GM23248 (cell line): ENCODE measurements at places on chromosomes 5 and 9. TPM values are rescaled to one million over a fixed set of nuclear protein-coding genes. Genes with fewer than 3 reads are reported as not detected.

DNA sequence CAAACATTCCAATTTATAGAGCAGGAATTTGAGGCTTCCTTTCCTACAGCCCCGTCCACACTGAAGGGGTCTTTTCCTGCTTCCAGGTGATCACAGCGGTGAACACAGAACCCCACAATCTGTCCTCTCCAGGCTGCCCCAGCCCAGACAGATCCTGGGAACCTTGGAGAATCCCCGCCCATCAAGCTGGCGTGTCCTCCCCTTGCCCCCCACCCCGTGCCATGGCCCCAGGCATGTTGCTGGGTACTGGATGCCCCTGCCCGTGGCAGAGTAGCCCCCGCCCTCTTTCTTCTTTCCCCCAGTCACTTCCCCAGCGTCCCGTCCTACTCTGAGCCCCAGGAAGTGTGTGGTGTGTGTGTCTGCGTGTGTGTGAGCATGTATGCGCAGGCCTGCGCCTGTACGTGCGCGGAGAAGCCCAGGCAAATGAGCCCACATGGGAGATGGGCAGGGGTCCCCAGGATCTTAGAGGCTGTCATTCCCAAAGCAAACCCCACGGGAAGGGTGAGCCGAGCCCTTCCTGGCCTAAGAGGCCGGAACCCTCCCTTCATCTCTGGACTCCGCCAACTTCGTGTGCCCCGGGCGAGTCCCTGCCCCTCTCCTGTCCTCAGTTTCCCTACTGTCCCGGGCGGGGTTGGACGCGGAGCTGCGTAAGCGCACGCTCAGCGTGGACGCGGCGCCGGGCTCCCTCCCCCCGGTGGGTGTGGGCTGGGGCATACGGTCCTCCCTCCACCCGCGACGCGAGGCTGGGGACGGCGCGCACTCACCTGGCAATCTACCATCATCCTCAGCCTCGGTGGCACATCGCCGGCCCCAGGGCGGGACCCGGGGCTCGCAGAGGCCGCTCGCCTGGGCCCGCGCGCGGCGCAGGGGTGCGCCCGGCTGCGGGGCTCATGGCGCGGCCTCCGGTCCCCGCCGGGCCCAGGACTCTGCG is 15.2 kb downstream of the GBGT1 start:
- DNase-seq = peak; percentile 70

- DNase-seq = peak; percentile 9
These were observed 80.0 kb downstream of the AK8 start for GRCh38 chr9:132797861-132798659.

DNA sequence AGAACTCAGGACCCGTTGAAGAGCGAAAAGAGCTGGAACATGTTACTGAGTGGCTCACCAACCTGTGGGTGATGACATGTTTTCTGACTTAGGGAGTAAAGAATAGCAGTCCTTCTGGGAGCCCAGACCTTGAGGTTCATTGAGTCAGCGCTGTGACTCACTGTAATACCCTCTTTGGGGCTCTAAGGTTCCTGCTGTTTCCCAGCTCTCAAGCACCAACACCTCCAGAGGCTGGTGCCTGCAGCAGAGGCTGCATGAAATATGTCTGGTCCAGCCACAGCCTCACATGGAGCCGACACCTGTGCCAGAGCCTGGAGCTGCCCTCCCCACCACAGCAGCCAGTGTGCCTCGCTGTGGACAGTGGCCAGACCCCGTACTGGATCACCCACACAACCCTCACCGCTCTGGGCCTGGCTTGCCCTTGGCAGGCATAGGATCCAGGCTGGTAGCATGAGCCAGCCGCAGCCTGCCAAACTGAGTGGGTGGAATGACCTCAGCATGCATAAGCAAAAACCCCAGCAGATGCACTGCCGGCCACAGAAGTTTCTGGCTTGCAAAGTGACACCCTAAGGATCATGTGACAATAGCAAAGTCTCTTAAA is 143.5 kb upstream of the MRPS30 start:
- peak; percentile 89 for DNase-seq

Gene FSD1L
- total RNA-seq = 1.3 and 2.7 TPM in 2 replicates

Gene SLC6A19
- total RNA-seq = not detected in 2 replicates

- DNase-seq = peak; percentile 42
These were observed at the start of gene KCNIP1 for GRCh38 chr5:170503990-170504596. TSS of gene KCNIP1 (plus strand) at chr5:170504020.

Gene CCDC192
- not detected in 2 replicates for total RNA-seq
